H1 (cell line): ENCODE measurements at places on chromosomes 2 and 18.

DNA sequence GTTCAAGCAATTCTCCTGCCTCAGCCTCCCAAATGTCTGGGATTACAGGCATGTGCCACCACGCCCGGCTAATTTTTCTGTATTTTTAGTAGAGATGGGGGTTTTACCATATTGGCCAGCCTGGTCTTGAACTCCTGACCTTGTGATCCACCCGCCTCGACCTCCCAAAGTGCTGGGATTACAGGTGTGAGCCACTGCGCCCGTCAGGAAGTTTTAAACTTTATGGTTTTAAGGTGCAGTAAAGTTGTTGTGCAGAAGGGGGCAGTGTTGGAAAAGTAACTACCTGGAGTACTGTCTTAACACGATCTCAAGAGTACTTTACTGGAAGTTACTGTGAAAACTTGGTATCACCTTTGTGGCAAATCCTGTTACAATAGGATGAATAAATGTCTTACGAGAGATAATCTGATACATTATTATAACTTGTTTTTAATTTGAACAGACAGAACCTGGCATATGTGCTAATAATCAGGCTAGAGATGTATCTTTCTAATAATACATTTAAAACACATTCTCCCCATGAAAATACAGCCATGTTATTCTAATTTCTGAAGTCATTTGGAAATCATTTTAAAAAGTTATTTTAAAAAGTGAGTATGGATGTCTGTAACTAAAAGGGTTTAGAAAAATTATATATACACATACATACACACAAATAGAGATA, 10.8 kb downstream of the SPDYA start:
- no peak overlapping the region for H3K27ac ChIP-seq
- H3K36me3 ChIP-seq: no peaks in the 10 kb centered on the region
- H3K27me3 ChIP-seq: no peaks in the 10 kb centered on the region
- no peaks in the 10 kb centered on the region for H3K4me1 ChIP-seq
- DNase-seq: peak; percentile 80

- no peaks in the 10 kb centered on the region for H3K27me3 ChIP-seq
- H3K4me1 ChIP-seq: 0 out of 2 replicates have a peak, but pooled peaks cover 2% of the 10 kb centered on the region
- no peak overlapping the region for H3K27ac ChIP-seq
- DNase-seq: no peak
Measured at GRCh38 chr2:149021271-149021719, 17.2 kb upstream of the LYPD6B start.

DNA sequence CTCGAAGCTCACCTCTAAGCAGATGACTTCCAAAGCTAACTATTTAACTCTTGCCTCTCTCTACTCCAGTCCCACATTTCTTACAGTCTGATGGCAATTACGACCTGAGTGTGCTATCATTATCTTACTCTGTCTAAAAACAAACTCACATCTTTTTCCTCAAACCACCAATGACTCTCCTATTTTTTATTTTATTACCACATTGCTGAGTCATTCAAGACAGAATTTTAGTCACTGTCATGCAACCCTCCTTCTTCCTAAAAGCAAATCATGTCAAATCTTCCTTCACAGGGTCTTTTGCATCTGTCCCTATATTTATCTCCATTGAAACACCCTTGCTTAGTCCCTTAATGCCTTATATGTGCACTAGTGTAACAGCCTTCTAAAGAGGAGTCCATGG, 34.6 kb upstream of the C2orf15 start:
- no peaks in the 10 kb centered on the region for H3K27me3 ChIP-seq
- no peaks in the 10 kb centered on the region for H3K36me3 ChIP-seq
- H3K4me3 ChIP-seq: no peak overlapping the region
- H3K4me1 ChIP-seq: no peaks in the 10 kb centered on the region
- H3K27ac ChIP-seq: no peak overlapping the region
- DNase-seq: no peak

DNA sequence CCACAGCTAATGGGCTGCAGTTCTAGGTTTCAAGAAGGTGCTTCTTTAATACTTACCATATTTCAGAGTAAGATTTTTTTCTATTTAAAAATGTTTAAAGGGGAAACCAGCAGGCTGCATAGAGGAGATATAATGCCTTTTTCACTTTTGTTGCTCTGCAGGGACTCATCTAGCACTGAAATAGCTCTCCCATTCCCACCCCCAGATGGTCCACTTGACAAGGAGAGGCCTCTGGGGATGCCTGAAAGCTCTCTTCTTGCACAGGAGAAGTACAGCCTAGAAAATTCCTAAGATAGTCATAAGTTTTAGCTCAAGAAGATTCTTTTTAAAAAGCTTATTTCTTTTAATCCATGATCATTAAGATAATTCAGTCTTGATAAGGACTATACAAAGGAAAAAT, 126.4 kb downstream of the CDH2 start:
- H3K4me3 ChIP-seq: no peak overlapping the region
- H3K27ac ChIP-seq: no peak overlapping the region
- H3K27me3 ChIP-seq: no peaks in the 10 kb centered on the region
- peaks cover 13% of the 10 kb centered on the region for H3K4me1 ChIP-seq
- DNase-seq: no peak

DNA sequence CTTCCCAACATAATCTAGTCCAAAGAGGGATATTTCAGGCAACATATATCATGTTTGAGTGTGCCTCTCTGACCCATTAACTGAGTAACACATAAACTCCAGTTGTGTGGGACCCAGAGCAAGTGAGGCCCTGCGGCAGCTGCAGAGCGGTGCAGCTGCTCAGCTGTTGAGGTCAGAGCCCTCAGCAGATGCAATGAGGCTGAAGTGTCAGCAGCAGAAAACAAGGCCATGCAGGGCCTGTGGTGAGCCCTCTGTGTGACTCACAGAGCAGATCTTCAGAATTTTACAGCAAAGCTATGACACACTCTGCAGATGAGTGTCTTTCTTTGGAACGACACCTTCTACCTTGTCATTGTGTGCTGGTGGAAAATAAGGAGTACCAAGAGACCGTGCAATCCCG, 168.5 kb downstream of the CBLN2 start:
- H3K27ac ChIP-seq: no peak overlapping the region
- no peak for DNase-seq
- H3K36me3 ChIP-seq: no peaks in the 10 kb centered on the region
- H3K4me3 ChIP-seq: no peak overlapping the region
- H3K4me1 ChIP-seq: no peaks in the 10 kb centered on the region

GRCh38 chr2:205833864-205834263, 151.6 kb downstream of the NRP2 start:
- H3K4me3 ChIP-seq: no peak overlapping the region
- H3K4me1 ChIP-seq: peaks cover 6% of the 10 kb centered on the region; the same call in 1 of the 2 replicates
- H3K27ac ChIP-seq: no peak overlapping the region
- H3K27me3 ChIP-seq: no peaks in the 10 kb centered on the region
